ELF-1 (cell line): ENCODE measurements at places on chromosomes 13 and 19.

- DNase-seq: no peak
These were observed 233.6 kb downstream of the SLITRK6 start for GRCh38 chr13:85565652-85566051.

DNA sequence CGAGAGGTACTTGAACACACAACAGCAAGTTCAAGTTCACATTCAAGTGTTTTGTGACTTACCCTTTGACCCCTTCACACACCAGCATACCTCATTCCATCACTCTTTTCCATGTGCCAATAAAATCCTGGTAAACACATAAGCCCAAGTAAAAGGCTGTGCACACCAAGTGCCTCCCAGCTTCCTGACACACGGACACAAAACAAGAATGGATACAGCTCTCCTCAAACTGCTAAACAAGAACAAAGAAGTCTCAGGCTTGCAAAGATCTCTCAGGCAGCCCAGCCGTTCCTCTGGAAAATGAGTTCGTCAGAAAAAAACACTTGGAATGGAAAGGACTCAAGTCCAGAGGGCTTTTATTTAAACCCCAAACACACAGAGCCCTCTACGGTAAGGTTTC, 83.7 kb downstream of the NUFIP1 start:
- DNase-seq: no peak

- DNase-seq: no peak
These were observed 6.3 kb downstream of the DACT3 start for GRCh38 chr19:46654621-46655152.

GRCh38 chr19:19417628-19418245, 12.3 kb downstream of the GATAD2A start:
- no peak for DNase-seq

DNA sequence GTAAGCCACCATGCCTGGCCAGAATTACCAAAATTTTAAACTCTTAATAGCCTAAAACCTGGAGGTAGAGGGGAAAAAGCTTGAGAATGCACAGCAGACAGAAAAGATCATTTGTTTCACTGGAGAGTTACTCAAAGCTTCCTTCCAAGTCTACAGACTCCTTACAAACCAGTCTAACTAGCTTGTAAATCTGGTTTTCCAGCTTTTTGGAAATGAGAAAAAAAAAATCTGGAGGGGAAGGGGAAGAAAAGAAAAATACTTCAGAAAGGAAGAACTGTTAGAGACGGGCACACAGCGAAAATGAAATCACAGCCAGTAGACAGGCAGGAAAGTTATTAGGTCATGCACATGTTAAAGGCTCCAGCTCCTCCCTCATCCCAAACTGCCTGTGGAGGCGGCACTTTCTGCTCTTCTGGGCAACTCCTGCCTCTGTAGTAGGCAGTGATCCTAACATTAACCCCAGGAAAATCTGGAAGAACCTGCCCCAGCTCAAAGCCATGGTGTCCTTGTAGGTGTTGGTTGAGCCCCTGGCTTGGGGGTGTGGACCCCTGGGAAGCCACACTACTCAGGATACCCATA, 17.3 kb downstream of the PARP4 start:
- peak; percentile 50 for DNase-seq

DNA sequence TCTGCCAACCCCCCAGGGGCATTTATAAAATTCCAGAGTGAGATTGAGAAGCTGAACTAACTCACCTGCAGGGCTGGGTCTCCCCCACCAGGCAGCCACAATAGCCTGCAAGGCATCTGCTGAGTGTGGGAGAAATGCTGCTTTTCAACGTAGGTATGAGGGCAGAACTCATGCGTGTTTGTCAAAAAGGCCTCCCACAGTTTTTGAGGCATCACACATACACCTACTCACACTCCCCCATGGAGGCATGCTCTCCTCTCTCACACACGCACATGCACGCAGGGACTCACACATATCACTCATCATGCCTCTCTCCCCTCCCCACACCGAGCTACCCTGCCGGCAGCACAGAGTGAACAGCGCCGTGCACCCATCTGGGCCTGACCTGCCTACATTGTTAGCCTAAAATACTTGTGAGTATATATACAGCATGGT, 390.5 kb downstream of the FGF9 start:
- peak; percentile 77 for DNase-seq

DNA sequence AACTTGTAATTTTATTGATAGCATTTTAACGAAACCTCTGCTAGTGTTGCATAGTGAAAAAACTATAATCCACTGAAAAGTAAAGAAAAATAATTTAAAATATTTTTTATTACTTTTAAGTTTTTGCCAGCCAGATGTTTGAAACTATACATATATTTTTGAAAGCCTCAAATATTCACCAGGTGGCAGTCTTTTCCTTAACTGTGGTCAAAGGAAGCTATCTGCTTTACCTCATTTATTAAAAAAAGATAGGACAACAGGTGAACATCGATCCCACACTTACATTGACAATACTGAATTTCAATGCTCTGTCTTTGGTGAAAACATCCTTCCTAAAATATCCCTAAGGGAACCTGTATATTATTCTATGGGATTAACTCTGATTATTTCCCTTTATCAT, 100.5 kb downstream of the TRPC4 start:
- DNase-seq: no peak

DNA sequence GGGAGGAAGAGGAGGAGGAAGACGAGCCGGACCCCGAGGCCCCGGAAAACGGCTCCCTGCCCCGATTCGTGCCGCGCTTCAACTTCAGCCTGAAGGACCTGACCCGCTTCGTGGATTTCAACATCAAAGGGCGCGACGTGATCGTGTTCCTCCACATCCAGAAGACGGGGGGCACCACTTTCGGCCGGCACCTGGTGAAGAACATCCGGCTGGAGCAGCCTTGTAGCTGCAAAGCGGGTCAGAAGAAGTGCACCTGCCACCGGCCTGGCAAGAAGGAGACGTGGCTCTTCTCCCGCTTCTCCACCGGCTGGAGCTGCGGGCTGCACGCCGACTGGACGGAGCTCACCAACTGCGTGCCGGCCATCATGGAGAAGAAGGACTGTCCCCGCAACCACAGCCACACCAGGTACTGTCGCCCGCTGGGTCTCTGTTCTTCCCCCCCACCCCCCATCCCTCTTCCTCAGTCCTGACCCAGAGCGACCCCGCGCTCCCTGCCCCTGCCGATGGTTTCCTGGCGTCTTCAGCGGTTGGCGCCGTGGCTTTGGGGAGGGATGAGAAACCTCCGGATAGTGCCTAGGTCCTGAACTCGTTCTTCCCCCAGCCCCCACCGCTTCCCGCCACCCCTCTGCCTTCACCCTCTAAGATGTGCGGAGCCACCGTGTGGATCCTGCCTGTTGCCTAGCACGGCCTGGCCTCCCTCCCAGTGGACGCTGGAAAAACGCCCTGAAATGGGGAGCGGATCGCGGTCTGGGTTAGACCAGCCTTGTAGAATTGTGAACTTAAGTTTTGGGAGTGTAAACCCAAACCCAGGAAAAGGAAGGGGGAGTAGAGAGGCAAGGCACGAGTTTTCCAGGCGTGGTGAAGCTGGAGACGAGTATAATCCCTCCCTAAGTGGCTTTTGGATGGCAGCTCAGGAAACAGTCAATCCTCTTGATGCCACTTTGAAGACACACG, 1.5 kb downstream of the HS6ST3 start:
- peak; percentile 29 for DNase-seq

GRCh38 chr13:51221674-51222036, 543 bp upstream of the FAM124A start:
- DNase-seq: no peak

DNA sequence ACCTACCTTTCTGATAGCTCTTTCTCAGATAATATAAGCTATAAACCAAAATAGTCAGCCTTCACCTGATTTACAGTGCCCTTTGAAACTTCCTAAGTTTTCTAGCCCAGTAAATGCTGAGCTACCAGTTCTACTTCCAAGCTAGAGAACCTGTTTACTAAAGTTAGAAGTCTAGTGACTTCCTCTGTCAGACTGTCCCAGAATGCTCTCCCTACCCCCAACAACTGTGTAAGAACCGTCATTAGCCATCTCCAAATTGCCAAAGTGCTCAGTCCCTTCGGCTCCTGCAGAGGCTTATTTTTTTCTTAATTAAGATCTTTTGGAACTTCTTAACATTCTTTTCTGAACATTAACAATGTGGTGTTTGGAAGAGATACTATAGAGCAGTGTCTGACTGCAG, 3.2 kb upstream of the ABCC4 start:
- no peak for DNase-seq

GRCh38 chr19:28960586-28960985, 252.4 kb downstream of the UQCRFS1 start:
- no peak for DNase-seq

DNA sequence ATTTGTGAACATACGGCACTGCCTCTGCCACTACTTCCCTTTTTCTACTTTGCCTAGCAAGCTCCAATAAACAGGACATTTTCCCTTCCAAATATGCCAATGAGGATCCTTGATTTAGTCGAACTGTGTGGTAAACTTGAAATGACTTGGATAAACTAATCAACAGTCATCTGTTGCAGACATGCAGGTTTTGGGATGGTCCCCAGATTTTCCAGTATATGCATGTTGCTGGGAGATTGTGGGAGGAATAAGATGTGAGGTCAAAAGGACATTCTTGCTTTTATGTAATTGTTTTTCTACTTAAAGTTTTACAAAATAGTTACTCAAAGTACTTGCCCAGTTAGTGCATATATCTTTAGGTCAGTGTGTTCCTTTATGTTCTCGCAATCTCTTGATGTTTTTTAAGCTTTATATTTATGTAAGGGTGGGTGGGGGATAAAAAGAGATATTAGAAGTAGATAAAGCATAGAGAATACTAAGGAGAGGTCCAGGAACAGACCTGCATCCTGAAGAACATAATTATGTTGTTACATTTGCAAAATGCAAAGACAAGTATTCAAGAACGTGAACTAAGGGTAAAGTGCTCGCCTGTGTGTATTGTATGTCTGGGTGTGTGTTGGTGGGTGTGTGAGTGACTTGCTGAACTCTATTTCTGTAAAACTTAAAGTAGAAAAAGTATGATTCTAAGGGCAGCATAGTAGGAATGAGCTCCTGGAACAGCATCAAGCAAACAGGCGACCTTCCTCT, 88.4 kb upstream of the OXGR1 start:
- DNase-seq: no peak
